Vagina (tissue), 2 donors: ENCODE measurements at places on chromosomes 4 and X. TPM values are rescaled to one million over a fixed set of nuclear protein-coding genes. Genes with fewer than 3 reads are reported as not detected.

The LUZP4 gene
- total RNA-seq = not detected

The PAK3 gene
- 2.9 TPM for total RNA-seq

The AGTR2 gene
- not detected for total RNA-seq

The ERVMER34-1 gene
- total RNA-seq = 2.7 TPM

- no peaks in the 10 kb centered on the region for H3K27me3 ChIP-seq
- no peaks in the 10 kb centered on the region for H3K36me3 ChIP-seq
- no peak for DNase-seq
Measured at GRCh38 chr4:121339307-121339706, 41.5 kb downstream of the QRFPR start.

DNA sequence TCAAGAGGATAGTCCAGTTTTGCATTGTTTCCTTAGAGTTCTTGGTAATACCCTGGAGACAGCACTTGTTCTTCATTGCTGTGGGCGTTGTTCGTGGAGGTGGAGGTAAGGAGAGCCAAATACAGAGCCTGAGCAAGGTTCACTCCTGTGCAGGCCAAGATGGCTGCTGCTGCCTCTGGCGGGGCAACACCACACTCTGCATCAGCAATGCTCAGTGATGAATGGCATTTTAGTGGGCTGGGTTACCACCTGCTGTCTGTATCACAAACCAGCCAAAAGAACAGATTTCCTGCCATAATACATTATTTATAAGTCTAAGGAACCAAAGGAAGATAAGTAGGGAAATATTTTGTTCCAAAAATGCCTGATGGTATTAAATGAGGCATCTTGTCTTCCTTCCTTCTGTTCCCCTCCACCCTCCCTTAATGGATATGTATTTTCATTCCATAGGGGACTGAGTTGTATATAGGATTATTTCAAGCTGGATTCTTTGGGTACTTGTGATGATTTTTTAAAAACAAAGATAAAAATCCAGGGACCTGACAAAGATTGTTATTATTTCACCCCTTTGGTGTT is 61.6 kb upstream of the LIMCH1 start:
- H3K4me3 ChIP-seq = no peak overlapping the region
- no peaks in the 10 kb centered on the region for H3K4me1 ChIP-seq
- H3K27ac ChIP-seq = no peak overlapping the region

DNA sequence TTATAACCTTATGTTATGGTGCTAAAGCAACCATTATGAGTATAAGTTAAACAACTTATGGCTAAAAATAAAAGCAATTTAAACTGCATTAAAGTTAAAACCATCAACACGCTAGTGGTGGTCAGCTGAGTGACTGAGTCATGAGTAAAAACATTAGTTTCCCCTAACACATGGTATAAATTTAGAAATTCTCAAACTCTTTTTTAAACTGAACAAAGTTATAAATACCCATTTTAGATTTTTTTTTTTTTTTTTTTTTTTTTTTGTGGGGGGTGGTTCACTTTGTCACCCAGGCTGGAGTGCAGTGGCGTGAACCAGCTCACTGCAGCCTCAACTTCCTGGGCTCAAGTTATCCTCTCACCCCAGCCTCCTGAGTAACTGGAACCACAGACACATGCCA is 5.4 kb upstream of the BBS7 start:
- H3K27ac ChIP-seq = no peak overlapping the region
- no peaks in the 10 kb centered on the region for H3K36me3 ChIP-seq
- no peak overlapping the region for H3K4me3 ChIP-seq
- H3K4me1 ChIP-seq = no peaks in the 10 kb centered on the region
- no peak for DNase-seq

- H3K27me3 ChIP-seq = no peaks in the 10 kb centered on the region
- DNase-seq = no peak
- no peaks in the 10 kb centered on the region for H3K36me3 ChIP-seq
- H3K27ac ChIP-seq = no peak overlapping the region
- H3K4me1 ChIP-seq = no peaks in the 10 kb centered on the region
Measured at GRCh38 chrX:133089411-133089810, 7.5 kb downstream of the USP26 start.

DNA sequence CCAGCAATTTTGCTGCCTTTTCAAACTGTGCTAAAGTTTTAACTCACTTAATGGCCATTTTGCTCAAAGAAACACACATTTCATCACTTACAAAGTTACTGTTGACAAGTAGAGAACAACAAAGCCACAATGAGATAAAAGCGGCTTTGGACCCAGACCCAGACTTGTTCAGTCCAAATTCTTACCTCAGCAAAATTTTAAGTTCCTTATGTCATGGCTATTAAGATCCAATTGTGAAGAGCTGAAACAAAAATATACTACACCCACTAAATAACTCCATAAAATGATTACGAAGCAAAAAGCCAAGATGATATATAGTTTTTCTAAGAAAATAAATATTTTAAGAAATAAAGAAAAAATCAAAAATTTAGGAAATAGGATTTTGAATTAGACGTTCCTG is 137.0 kb upstream of the INPP4B start:
- H3K27ac ChIP-seq = no peak overlapping the region
- H3K4me3 ChIP-seq = no peak overlapping the region
- no peaks in the 10 kb centered on the region for H3K27me3 ChIP-seq
- DNase-seq = no peak
- H3K36me3 ChIP-seq = no peaks in the 10 kb centered on the region

DNA sequence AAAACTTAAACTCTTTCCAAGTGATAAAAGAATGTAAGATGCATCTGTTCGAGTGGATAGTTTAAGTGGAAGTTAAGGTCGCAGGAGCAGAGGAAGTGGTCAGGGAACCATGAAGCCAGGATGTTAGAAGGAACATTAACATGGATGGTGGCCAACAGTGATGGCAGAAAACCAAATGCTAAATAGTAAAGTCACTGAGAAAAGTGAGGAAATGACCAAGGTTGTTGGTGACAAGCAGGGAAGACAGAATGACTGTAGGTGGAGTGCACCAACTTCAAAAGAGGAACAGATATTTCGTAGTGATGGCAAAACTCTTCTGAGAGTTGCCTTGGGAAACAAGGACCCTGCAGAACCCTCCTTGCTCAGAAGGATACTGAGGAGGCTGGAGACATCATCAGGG is 226.2 kb downstream of the PALLD start:
- no peak overlapping the region for H3K4me3 ChIP-seq
- no peaks in the 10 kb centered on the region for H3K27me3 ChIP-seq
- no peak overlapping the region for H3K27ac ChIP-seq
- DNase-seq = no peak
- peaks cover 10% of the 10 kb centered on the region for H3K4me1 ChIP-seq

GRCh38 chr4:87241336-87241735 is 20.9 kb upstream of the KLHL8 start:
- H3K4me3 ChIP-seq = no peak overlapping the region
- H3K27ac ChIP-seq = no peak overlapping the region
- DNase-seq = no peak
- H3K4me1 ChIP-seq = peaks cover 7% of the 10 kb centered on the region

DNA sequence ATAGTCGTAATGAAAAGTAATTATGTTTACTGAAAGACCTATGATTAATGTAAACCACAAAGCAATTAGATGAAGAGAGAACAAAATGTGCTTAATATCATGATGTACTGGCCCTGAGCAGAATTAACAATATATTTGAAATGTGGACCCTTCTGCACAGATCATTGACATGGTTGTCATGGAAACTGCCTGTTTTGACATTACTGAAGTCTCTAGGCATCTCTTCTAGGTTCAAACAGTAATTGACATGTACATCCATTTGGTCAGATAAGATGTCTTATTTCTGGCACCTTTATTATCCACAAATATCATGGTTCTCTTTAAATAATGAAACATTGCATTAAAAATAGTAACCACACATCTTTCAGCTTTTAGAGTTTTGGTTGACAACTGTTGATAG is 251.7 kb upstream of the GNPDA2 start:
- DNase-seq = no peak
- H3K4me1 ChIP-seq = no peaks in the 10 kb centered on the region
- H3K36me3 ChIP-seq = no peaks in the 10 kb centered on the region
- H3K4me3 ChIP-seq = no peak overlapping the region

DNA sequence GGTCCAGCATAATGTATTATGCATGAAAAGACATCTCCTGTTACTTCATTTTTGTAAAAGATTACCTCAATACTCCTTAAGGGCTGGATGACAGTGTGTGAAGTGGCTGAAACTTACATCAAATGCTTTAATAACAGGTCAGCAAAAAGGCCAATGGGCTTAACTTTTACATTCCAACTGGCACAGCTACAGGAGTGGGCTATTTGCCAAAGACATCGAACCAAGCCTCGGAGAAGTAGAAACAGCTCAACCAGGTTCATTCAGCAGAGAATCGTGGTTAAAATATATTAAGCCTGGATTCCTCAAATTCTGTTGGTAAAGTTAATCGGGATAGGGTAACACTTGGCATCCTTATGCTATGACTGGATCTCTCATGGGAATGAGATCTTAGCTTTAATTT is 639.7 kb downstream of the TRIML1 start:
- no peaks in the 10 kb centered on the region for H3K27me3 ChIP-seq
- H3K4me1 ChIP-seq = no peaks in the 10 kb centered on the region
- no peak for DNase-seq
- no peak overlapping the region for H3K27ac ChIP-seq
- no peaks in the 10 kb centered on the region for H3K36me3 ChIP-seq
- H3K4me3 ChIP-seq = no peak overlapping the region

- no peak overlapping the region for H3K4me3 ChIP-seq
- no peaks in the 10 kb centered on the region for H3K4me1 ChIP-seq
- no peaks in the 10 kb centered on the region for H3K27me3 ChIP-seq
Measured at GRCh38 chr4:53841711-53842110, 222.7 kb downstream of the CHIC2 start.

GRCh38 chr4:57132743-57133137 is 22.6 kb upstream of the IGFBP7 start:
- H3K27me3 ChIP-seq = no peaks in the 10 kb centered on the region
- no peaks in the 10 kb centered on the region for H3K36me3 ChIP-seq
- H3K4me1 ChIP-seq = no peaks in the 10 kb centered on the region
- H3K4me3 ChIP-seq = no peak overlapping the region

GRCh38 chr4:39357002-39357401 is 9.2 kb downstream of the RFC1 start:
- no peak overlapping the region for H3K27ac ChIP-seq
- H3K36me3 ChIP-seq = no peaks in the 10 kb centered on the region
- H3K27me3 ChIP-seq = no peaks in the 10 kb centered on the region
- H3K4me1 ChIP-seq = peaks cover 34% of the 10 kb centered on the region

- H3K36me3 ChIP-seq = no peaks in the 10 kb centered on the region
- H3K27me3 ChIP-seq = no peaks in the 10 kb centered on the region
- H3K4me1 ChIP-seq = no peaks in the 10 kb centered on the region
- H3K27ac ChIP-seq = no peak overlapping the region
- no peak overlapping the region for H3K4me3 ChIP-seq
Measured at GRCh38 chrX:51420610-51421009, 75.8 kb downstream of the NUDT11 start.

DNA sequence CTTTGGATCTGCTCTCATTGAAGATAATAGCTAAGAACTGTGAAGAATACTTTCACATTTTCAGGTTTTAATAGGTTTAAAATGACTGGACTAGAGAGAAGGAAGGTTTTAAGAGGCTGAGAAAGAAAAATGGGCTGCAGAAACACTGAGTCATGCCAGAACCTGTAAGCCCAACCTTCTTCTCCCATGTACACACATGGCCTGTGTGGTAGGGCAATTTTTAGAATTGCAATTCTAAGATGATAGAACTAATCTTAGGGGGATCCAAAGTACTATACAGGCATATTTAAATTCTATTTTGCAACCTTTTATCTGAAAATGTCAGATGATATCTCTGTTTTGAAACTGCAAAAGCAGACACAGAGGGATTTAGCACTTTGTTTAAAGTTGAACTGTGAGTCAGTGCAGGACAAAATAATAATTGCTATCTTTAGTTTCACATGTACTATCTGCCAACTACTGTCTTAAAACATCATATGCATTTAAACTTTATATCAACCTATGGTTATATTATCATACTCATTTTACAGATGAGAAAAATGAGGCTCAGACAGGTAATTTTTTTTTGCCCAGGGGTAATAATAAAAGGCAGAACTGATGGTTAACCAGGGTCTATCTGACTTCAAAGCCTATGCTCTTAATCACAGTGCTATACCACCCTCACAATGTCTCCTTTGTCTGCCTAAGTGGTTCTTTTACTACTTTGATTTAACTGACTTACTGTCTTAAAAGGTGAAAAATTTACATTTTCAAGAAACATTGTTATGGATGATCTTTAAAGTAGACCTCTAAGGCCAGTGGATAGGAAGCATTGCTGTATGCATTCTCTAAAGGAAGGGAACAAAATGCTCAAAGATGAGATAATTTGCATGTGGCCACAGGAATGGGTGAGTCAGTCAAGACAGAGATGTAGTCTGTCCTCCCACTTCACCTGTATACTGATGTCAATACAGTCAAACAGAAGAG is 4.3 kb downstream of the TMPRSS11E start:
- DNase-seq = no peak
- H3K36me3 ChIP-seq = no peaks in the 10 kb centered on the region
- no peak overlapping the region for H3K4me3 ChIP-seq
- no peaks in the 10 kb centered on the region for H3K27me3 ChIP-seq

DNA sequence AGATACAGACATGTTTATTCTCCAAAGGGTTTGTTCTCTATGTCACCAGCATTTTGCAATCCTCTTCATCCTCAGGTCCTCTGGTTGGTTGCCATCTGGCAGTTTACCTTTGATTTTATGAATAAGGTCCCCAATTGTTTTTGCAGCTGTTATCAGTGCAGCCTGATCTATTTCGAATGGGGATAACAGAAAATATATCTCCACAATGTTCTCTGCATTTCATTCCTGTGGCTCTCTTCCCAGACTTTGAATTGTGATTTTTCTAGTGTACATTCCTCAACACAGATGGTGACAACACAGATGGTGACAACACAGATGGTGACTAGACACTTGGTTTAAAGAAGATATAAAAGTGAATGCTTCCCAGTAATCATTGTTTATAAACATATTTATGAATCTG is 74.1 kb downstream of the FBXO8 start:
- no peak overlapping the region for H3K27ac ChIP-seq
- H3K4me1 ChIP-seq = peaks cover 13% of the 10 kb centered on the region
- H3K36me3 ChIP-seq = no peaks in the 10 kb centered on the region
- no peak for DNase-seq

- H3K27ac ChIP-seq = no peak overlapping the region
- H3K4me3 ChIP-seq = no peak overlapping the region
- peaks cover 18% of the 10 kb centered on the region for H3K4me1 ChIP-seq
- DNase-seq = no peak
- H3K36me3 ChIP-seq = no peaks in the 10 kb centered on the region
Measured at GRCh38 chr4:7139167-7139982, 53.0 kb upstream of the SORCS2 start.

GRCh38 chr4:177404986-177405385 is 37.3 kb downstream of the AGA start:
- DNase-seq = no peak
- no peaks in the 10 kb centered on the region for H3K4me1 ChIP-seq
- no peak overlapping the region for H3K4me3 ChIP-seq
- H3K27ac ChIP-seq = no peak overlapping the region
- H3K27me3 ChIP-seq = no peaks in the 10 kb centered on the region
- H3K36me3 ChIP-seq = no peaks in the 10 kb centered on the region

- H3K4me1 ChIP-seq = no peaks in the 10 kb centered on the region
- H3K36me3 ChIP-seq = no peaks in the 10 kb centered on the region
- no peak for DNase-seq
- H3K27me3 ChIP-seq = no peaks in the 10 kb centered on the region
- no peak overlapping the region for H3K27ac ChIP-seq
- no peak overlapping the region for H3K4me3 ChIP-seq
Measured at GRCh38 chrX:110466790-110467189, 108.1 kb downstream of the RTL9 start.

GRCh38 chrX:136159611-136160025 is 12.3 kb downstream of the FHL1 start:
- H3K4me1 ChIP-seq = peaks cover 7% of the 10 kb centered on the region
- no peak overlapping the region for H3K27ac ChIP-seq
- no peak for DNase-seq
- H3K36me3 ChIP-seq = no peaks in the 10 kb centered on the region
- H3K27me3 ChIP-seq = no peaks in the 10 kb centered on the region
- no peak overlapping the region for H3K4me3 ChIP-seq
